Hypothalamus (tissue), 51 donors: ENCODE measurements at places on chromosomes 5 and 9.

DNA sequence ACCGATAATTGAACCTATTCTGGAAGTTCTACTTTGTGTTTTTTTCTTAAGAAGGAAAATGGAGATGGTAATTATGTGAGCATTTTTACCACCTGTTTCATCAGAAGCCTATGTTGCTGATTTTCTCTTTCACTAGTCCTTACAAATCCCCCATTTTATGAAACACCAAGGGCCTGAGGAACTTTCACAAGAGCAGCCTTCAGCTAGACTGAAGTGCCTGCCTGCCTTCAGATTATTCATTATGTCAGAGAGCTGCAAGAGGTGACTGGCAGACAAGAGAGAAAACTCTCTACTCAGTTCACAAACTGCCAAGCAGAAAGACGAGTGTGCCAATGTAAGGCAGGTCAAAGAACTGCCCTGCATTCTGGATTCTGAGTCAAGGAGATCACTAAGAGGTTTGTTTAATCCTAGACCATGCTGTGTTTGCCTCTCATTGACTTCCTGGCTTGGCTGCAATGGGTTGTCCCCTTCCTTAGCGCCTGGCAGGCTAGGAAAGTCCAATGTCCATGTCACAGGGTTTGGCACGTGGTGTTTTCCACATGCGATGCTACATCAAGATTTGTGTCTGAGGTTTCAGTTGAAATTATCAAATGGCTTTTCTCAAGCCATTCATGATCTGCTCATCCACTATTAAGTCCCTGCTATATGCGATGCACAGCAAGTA lies 143.3 kb downstream of the CDC42SE2 start:
- no peak for DNase-seq

GRCh38 chr9:89482056-89482851 lies 15.7 kb downstream of the SEMA4D start:
- DNase-seq, result no peak

DNA sequence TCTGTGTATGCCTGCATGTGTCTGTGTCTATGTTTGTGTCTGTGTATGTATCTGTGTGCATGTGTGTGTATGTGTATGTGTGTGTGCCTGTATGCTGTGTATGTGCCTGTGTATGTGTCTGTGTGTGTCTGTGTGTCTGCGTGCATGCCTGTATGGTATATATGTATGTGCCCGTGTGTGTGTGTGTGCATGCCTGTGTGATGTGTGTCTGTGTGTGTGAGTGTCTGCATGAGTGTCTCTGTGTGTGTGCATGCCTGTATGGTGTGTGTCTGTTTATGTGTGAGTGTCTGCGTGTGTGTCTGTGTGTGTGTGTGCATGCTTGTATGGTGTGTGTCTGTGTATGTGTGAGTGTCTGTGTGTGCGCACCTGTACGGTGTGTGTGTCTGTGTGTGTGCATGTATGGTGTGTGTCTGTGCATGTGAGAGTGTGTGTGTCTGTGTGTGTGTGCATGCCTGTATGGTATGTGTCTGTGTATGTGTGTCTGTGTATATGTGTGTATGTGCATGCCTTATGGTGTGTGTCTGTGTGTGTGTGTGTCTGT lies 137.1 kb upstream of the IRX2 start:
- no peak for DNase-seq

- no peak for DNase-seq
Observed at GRCh38 chr9:2066312-2067273, 51.4 kb downstream of the SMARCA2 start.

GRCh38 chr5:43638546-43638945 lies 35.6 kb downstream of the NNT start:
- DNase-seq, result no peak

DNA sequence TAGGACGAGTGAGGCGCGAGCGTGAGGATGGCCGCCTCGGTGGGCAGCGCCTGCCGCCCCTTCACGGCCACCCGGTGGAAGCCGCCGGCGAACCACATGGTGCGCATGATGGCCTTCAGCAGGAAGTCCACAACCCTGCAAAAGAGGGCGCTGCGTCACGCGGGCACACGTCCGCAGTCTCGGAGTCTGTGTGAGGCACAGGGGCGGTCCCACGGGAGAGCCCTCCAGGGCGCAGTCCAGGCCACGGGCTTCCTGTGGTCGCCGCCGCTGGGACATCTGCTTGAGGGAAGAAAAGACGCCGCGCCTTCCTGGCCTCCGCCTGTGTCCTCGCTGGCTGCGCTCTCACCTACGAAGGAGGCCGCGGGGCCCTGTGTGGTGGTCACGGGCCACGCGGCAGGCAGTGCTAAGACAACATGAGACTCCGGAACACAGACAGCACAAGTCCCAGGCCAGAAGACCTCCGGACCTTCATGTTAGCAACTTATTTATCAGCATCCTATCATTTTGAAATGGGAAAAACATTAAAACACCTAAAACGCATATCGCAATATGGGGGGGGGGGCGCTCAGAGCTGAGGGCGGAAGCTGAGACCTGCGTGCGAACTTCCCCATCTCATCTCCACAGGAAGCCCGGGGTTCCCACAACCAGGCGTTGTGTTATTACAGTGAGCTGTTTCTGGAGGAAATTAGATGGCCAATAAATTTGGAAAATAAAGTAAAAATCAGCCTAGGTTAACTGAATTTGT lies 28.8 kb downstream of the LPCAT1 start:
- no peak for DNase-seq
